ENCODE measurements at places on chromosomes 3 and 15.

- DNase-seq, result no peak
Measured at GRCh38 chr15:41794081-41794480, 19.8 kb downstream of the MAPKBP1 start.

DNA sequence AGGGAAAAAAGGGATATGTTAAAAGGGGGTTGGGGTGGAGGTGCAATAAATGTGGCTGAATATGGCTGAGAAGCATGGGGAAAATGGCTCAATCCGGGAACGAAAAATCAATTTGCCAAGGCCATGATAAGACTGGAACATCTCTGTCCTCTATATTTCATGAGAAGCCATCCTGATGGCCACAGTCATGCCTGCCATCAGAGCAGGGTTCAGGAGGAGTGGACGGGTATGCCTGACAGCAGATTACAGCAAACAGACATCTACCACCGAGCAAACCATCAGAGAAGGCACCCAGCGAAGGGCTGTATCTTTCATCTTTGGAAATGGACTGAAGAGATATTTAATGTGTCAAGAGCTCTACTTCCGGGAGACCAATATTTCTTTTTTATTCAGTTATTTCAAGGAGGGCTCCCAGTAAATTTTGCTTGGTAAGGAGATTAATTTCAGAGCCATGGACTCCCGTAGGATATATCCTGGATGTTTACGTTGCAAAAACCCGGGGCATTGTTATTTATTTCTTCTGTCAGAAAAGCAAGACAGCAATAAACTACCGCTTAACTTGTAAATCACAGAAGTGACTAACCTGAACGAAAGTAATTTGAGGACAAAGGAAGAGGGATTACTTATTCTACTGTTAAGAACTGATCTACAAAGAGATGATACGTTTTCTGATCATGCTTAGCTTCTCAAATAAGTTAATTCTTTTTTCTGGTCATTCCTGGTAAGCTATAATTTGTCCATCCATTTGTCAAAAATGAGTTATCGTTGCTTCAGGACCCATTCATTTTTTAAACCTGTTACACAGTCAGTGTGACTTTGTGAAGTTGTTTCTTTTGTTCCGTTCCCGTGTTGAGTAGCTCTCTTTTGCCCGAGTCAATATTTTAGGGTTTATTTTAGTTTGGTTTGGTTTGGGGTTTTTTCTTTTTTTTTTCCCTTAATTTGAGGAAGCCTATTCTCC, 80.6 kb upstream of the CHD2 start:
- DNase-seq, result no peak

DNA sequence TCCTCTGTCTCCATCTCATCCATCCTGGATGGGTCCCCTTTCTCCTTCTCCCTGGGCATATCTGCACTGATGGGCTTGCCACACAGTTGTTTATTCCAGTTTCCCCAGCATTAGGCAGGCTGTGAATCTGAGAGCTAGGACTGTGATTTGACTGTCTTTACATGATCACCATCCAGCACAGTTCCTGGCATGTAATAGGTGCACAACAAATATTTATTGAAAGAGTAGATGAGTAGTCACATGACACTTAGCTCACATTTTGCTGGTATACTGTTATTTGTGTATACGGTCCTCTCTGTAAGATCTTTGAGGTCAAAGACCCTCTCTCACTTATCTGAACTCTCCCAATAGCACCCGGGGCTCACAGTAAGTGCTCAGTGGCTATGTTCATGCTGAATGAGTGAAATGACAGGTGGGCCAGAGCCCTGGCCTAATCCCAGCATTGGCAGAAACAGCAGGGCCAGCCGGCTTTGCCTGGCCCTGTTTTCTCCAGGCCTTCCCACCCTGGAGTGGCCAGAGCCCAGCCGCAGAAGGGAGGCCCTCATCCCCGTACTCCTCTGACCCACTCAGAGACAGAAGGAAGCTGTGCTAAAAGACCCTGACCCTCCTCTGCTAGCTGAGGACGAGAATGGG, 16.2 kb upstream of the BAHD1 start:
- no peak for DNase-seq

- DNase-seq, result no peak
Measured at GRCh38 chr15:38578626-38579025, 14.0 kb upstream of the RASGRP1 start.

DNA sequence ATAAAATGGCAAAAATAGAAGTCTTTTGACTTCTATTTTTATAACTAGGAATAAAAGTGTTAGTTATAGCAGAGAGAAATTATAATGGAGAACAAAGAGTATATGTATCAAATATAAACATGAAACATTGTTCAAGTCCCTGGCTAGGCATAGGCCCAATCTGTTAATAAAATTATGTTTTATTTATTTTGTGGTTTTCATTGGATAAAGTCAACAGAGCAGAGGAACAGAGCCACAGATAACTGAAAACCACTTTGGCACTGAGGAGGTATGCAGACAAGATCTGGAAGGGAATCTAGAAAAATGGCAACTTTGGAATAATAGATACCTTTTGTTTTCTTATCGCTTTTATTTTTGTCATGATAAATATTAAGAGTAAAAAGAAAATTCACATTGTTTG, 50.4 kb upstream of the ICE2 start:
- DNase-seq, result no peak
